Cortex of kidney (tissue), 1 donor: ENCODE measurements at places on chromosomes 3 and 15.

DNA sequence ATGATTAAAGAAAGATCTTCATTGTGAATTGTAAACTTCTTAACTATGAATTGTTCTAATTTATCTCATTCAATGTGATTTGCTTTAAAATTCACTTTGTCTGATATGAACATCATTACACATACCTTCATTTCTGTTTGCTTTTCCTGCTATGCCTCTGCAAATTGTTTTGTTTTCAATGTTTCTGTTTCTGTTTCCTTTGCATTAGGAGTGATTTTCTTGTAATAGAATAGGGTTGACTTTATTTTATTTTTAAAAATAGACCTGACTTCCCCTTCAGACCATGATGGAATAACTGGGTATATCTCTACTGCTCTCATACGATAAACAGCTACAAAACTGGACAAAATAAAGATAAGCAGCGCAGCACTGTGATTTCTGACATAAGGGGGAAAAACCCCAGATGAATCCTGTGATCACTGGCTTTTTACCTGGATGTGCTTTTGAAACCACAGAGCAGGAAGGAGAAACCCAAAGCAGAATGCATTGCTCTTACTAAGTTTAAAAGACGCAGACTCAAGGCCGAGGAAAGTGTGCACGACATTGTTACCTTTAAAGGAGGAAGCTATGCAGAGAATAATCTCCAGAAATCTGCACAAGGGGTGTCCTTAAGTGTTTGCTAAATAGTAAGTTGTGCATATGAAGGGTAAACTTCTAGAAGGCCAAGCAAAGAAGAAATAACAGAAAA lies 420.2 kb downstream of the TBC1D5 start:
- DNase-seq, result no peak

DNA sequence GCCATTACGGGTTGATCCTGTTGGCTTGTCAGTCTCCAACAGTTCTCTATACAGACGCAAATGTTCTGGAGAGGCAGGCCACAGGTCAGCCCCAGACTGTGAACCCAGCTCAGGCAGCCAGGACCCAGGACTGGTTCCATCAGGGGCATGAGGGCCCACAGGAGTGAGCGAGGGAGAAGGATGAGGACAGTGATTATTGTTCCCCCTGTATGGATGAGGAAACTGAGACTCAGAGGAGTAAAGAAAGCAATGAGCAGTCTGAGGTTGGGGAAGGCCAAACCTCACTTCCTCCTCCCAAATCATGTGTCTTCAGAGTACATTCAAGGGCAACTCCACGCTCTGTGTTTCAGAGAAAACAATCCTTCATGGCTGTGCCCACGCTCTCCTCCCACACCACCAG lies 121.9 kb downstream of the RPLP1 start:
- no peak for DNase-seq

DNA sequence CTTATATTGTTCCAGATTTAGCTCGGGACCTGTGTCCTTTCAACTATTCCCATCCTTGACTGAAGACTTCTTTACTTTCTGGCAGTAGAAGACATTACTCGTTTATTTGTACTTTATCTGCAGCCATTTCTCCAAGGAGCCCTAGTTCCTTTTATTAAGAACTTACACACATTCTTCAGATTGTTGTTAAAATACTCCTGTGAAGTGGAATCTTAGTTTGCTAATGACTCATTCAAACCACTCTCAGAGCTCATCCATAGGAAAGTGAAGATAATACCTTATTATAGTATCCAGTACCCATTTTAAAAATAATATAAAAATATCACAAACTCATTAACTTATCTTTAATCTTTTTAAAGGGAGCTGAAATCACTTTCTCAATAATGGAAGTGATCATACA lies 63.5 kb downstream of the C3orf70 start:
- DNase-seq, result no peak

DNA sequence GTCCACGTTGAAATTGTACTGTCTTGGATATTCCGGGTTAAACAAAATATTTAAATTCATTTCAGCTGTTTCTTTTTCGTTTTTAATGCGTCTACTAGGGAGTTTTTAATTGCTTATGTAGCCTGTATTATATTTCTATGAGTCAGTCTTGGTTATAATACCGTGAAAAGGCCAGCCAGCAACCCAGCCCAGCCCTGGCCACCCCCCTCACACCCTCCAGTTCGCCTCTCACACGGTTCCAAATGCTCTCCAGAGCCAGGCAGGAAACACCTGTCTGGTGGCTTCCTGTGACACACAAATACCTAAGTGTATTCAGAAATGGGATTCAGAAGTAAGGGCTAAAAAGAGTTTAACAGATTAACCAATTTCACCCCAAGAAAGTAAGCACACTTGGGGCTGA lies 4.4 kb downstream of the SH3BP5 start:
- DNase-seq, result no peak

DNA sequence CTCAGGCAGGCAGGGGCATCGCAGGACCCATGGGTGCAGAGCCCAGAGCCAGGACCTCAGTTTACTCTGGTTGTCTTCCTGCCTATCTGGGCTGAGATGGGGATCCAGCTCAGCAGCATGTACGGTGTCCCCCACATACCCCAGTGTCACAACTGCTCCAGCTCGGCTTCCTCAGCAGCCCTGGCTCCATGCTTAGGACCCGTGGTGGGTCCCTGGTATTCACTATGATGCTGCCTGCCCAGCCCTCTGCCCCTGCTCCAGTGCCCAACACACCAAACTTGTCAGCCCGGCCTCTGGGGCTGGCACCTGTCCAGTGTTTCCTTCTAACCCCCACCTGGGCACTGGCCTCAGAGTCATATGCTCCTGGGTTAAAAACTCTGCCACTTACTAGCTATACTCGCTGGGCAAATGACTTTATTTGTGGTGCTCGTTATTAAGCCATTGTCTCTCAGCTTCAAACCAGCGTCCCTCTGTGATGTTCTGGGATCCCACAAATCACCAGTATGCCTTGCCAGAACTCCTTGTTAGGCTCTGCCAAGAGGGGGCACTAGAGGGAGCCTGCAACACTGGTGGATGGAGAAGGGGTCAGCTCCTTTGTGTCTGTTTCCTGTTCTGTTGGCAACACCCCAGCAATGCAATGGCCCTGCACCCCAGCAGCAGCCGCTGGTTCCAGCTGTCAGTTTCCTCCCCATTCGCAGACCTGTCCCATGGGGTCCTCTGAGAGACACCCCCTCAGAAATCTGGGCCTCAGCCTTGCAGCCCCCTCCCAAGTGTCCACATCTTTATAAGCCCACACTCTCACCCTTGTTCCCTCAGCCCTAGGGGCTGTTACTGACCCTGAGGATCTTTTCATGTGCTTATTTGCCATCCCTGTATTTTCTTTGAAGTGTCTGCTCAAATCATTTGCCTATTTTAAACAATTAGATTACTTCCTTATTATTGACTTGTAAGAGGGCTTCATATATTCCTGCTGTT lies 24.1 kb upstream of the MRPS22 start:
- no peak for DNase-seq

DNA sequence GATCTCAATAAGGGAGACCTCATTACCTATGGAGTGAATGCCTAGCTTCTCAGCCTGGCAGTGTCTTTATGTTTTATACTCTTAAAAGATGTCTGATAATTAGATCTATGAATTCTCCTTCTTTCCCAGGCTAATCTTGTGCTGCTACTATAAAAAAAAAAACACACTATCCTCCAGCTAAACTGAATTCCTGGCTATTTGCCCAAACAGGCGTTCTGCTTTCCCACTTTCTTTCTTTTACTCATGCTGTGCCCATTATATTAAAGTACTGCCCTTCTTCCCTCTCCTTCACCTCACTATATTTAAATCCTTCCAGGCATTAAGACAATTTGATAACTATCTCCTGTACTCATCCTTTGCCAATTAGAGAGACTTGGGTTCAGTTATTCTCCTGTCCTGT lies 1134.9 kb downstream of the ROBO2 start:
- DNase-seq, result no peak

DNA sequence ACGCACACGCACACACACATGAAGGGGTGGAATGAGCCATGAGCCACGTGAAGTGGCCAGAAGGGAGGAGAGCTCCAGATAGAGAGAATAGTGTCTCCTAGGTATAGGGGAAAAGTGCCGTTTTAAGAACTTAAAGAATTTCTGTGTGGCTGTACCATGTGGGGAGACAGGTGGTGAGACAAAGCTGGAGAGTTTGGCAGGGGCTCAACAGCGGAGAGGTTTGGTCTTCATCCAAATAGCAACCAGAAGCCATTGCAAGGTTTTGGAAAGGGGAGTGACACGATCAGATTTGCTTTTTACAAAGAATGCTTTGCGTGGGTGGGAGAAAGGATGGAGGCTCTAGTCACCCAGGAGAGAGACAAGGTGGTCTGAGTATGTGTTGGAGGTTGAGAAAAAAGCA lies 146.0 kb downstream of the IL20RB start:
- no peak for DNase-seq

- no peak for DNase-seq
Observed at GRCh38 chr15:78811825-78812183, 540 bp upstream of the ADAMTS7 start.

- no peak for DNase-seq
Observed at GRCh38 chr3:16452261-16452660, 61.2 kb downstream of the RFTN1 start.

- DNase-seq, result no peak
Observed at GRCh38 chr15:77749236-77749997, 116.7 kb upstream of the LINGO1 start.

DNA sequence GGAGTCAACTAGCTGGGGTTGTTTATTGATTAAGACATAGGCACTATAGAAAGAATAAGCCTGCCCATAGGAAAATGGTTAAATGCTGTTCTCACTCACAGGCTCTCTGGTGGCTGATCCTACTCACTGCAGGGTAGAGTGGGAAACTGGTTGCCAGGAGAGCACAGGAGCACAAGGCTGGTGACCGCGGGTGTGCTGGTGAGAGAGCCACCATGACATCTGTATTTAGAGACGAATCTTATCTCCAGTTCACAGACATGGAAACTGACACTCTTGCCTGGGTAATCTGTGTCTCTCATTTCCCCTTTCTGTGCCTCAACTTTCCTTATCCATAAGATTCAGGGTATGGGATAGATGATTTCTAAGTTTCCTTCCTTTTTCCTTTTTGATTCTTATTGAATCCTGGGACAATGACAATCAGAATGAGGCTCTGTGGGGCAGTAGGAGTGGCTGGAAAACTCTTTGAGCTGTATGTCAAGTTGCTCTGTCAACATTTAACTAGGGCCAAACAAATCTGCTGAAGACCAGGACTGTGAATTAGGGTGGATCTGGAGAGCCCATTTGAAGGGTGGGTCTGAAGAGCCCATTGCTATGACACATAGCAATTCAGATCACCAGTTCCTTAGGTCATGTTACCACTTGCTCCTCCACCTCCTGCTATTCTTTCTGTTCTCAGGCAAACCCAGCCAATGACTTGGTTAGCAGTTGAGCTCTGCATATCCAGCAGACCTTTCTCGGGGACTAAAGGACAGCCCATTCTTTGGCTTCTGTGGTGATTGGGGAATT lies 286.1 kb upstream of the TBL1XR1 start:
- DNase-seq, result no peak

DNA sequence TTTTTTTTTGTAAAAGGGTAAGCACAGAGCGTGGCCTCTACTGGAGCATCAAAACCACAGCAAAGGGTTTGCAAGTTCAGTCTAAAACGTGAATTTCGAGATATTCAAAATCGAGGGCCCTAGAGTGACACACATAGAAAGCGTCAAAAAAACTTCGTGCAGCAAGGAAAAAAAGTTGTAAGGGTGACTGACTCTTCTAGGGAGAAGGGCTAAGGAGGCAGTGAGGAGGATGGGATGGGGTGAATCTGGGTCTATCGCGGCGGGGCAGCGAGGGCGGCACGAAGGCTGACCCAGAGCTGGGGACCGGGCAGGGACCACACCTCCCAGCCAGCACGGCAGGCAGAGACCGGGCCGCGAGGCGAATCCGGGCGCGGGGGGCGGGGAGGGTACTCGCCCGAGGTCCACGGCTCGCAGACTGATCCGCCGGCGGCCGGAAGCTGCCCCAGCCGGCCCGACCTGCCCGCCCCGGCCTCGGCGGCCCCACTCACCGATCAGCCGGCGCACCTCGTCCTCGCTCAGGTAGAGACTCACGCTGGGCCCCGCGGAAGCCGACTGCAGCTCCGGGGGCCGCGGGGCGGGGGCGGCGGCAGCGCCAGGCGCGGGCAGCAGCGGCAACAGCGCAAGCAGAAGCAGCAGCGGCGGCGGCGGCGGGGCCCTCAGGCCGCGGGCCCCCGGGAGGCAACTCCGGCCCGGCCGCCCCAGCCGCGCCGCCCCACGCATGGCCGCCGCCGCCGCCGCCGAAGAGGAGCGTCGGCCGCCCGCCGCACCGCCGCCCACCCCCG lies 533 bp downstream of the RYK start:
- no peak for DNase-seq

GRCh38 chr3:187971629-187972028 lies 182.3 kb upstream of the LPP start:
- DNase-seq, result no peak

DNA sequence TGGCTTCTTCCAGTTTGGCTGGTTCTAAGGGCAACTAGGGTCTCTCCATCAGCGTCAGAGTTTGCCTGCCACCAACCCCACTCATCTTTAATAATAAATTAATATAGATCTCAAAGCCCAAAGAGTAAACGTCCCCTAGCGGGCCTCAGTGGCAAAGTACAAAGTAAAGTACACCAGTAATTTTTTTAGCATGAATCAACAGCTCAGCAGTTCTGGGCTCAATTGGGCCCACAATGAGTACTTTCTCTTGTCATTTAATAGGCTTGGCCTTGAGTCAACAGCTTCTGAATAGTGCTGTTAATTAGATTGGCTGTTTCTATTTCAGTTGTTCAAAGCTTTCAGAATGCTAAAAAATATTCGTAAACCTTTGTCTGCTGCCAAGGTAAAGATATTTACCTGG lies 89.0 kb upstream of the PFN2 start:
- no peak for DNase-seq

GRCh38 chr3:38018296-38019266 lies 10.9 kb downstream of the PLCD1 start:
- DNase-seq, result no peak
